ENCODE measurements at places on chromosomes 5 and 9.

DNA sequence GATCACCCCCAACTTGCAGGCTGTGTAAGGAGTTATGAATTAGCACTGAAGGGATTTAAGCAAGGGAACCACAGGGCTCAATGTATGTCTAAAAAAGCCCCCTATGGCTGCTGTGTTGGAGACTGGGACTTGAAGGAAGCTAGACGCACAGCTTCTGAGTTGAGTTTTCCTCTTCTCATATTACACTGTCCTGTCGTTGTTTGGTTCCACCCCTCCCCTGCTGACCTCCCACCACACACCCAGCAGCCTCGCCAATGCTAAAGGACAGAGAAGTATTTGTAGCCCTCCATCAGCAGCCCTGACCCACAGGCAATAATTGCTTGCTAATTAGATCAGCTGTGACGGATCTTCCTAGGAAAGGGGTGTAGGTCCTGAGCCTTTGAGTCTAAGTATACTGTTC lies 15.1 kb upstream of the CARTPT start:
- H3K4me3 ChIP-seq, result no peak overlapping the region
- DNase-seq, result no peak
- no peaks in the 10 kb centered on the region for H3K4me1 ChIP-seq
- H3K27me3 ChIP-seq, result peaks cover 39% of the 10 kb centered on the region

- H3K4me3 ChIP-seq, result peak overlapping the region; percentile 12
- H3K27ac ChIP-seq, result no peak overlapping the region
- no peak for DNase-seq
- no peaks in the 10 kb centered on the region for H3K27me3 ChIP-seq
- H3K36me3 ChIP-seq, result no peaks in the 10 kb centered on the region
Observed at GRCh38 chr9:68896486-68896885, 117.4 kb downstream of the PRKACG start.

GRCh38 chr9:26833792-26834191 lies 58.8 kb downstream of the CAAP1 start:
- H3K27me3 ChIP-seq, result no peaks in the 10 kb centered on the region
- no peak for DNase-seq
- H3K27ac ChIP-seq, result peak overlapping the region; percentile 64

GRCh38 chr9:89780959-89781358 lies 176.1 kb downstream of the GADD45G start:
- no peak overlapping the region for H3K4me3 ChIP-seq
- H3K27me3 ChIP-seq, result peaks cover 57% of the 10 kb centered on the region
- no peaks in the 10 kb centered on the region for H3K4me1 ChIP-seq
- no peaks in the 10 kb centered on the region for H3K36me3 ChIP-seq
- DNase-seq, result no peak
- no peak overlapping the region for H3K27ac ChIP-seq

DNA sequence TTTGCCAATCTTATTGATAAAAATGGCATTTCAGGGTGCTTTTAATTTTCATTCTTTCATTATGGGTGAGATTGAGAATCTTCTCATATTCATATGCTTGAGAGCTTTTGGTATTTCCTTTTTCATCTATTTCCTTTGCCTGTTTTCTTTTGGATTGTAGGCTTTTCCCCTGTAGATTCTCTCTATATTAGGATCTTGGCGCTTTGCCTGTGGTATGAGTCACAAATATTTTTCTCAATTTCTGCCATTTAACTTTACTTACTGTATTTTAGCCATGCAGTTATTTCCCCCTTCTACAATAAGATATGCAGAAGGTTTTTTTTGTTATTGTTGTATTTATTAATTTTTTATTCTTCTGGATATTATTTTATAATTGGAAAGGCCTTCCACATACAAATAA lies 21.5 kb upstream of the KLF9 start:
- no peaks in the 10 kb centered on the region for H3K27me3 ChIP-seq
- no peak overlapping the region for H3K4me3 ChIP-seq
- no peak for DNase-seq

DNA sequence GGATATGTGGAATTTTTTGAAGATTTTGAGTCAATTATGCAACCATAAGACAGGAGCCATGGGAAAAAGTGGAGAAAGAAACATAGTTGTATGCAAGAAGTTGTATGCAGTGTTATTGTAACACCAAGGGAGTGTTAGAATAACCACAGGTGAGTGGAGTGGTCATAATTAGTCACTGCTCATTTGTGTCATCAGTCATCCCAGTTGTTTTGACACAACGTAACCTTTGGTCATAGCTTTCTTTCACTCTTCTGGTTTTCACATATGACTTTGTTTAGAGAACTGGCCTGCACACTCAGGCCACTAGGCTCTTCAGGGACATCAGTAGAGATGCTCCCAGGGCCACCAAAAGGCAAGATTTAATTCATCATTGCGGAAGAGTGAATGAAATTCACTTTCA lies 158.7 kb upstream of the HMHB1 start:
- no peaks in the 10 kb centered on the region for H3K36me3 ChIP-seq
- no peaks in the 10 kb centered on the region for H3K27me3 ChIP-seq
- no peak overlapping the region for H3K4me3 ChIP-seq
- peaks cover 8% of the 10 kb centered on the region for H3K4me1 ChIP-seq
- no peak overlapping the region for H3K27ac ChIP-seq
- no peak for DNase-seq

- no peaks in the 10 kb centered on the region for H3K36me3 ChIP-seq
- no peaks in the 10 kb centered on the region for H3K4me1 ChIP-seq
- no peak overlapping the region for H3K27ac ChIP-seq
Observed at GRCh38 chr5:64622991-64623390, 67.3 kb upstream of the SHISAL2B start.

- no peaks in the 10 kb centered on the region for H3K4me1 ChIP-seq
- peaks cover 46% of the 10 kb centered on the region for H3K27me3 ChIP-seq
- no peak overlapping the region for H3K4me3 ChIP-seq
- peaks cover 1% of the 10 kb centered on the region for H3K36me3 ChIP-seq
- no peak overlapping the region for H3K27ac ChIP-seq
Observed at GRCh38 chr9:131091352-131091992, 4.9 kb upstream of the AIF1L start.

DNA sequence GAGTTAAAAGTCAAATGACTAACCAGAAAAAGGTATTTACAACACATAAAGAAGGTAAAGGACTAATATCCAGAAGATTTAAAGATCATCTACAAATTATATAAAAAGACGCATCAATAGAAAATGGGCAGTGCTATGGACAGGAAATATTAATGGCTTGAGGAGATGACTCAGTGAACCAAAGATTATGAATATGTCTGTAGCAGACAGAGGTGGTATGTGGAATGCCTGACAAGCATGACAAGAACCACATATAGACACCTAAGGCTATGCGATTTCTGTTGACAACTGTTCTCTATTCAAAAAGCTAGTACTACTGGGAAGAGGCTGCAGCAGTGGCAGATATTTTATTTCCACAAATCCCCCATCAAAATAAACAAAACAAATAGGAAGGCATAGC lies 177.0 kb upstream of the SH3GL2 start:
- H3K36me3 ChIP-seq, result no peaks in the 10 kb centered on the region
- DNase-seq, result no peak
- H3K4me1 ChIP-seq, result no peaks in the 10 kb centered on the region
- no peak overlapping the region for H3K27ac ChIP-seq

GRCh38 chr9:102273952-102274351 lies 535.5 kb upstream of the GRIN3A start:
- H3K27me3 ChIP-seq, result no peaks in the 10 kb centered on the region
- H3K27ac ChIP-seq, result no peak overlapping the region
- H3K4me1 ChIP-seq, result no peaks in the 10 kb centered on the region
- H3K36me3 ChIP-seq, result no peaks in the 10 kb centered on the region
- no peak for DNase-seq

DNA sequence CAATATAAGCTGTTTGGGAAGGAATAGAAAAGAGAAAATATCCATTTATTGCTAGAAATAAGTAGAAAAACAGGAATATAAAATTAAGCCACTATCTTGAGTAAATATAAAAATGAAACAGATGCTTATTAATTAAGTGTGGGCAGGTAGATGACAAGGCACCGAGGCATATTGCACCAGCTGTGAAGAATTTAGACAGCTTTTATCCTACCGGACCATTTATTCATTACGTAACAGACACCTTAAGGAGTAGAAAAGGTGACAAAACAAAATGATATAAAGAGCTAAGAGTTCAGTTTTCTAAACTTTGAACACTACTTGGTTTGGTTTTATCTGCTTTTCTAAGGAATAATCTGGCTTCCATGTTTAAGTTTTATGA lies 404.1 kb downstream of the PTPRD start:
- H3K27ac ChIP-seq, result no peak overlapping the region
- no peaks in the 10 kb centered on the region for H3K36me3 ChIP-seq
- DNase-seq, result no peak
- no peak overlapping the region for H3K4me3 ChIP-seq
- no peaks in the 10 kb centered on the region for H3K4me1 ChIP-seq

DNA sequence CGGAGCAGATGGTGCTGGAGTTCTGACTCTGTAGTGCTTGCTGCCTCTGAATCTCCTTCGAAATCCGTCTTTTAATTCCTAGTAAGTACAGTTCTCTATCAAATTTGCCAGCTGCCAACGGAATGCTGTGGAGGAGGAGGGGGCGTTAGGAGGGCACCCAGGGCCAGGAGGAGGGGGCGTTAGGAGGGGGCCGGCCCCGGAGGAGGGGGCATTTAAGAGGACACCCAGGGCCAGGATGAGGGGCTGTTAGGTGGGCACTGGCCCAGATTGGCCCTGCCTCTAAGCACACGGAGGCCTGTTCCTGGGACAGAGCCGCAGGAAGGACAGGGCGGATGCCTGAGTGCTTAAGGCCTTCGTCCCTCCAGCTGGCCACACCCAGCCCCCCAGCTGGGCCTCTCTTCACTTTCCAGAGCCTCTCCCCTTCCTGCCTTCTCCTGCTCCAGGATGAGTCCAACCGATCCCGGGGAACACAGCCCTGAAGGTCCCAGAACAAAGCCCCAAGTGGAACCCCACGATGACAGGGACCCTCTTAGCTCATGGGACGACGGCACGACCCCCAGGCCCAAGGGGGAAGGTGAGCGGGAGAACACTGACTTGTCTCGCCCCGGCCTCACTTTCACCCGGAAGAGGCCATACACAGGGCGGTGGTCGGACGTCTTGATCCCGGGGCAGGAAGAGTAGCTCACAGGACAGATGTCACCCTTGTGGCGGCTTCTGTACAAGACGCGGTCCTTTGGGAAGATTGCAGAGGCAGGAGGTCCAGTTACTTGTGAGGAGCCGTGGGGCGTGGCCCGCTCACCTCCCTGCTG lies 9.8 kb downstream of the INPP5E start:
- H3K27ac ChIP-seq, result peak overlapping the region; percentile 41
- H3K4me3 ChIP-seq, result no peak overlapping the region
- peaks cover 17% of the 10 kb centered on the region for H3K36me3 ChIP-seq

GRCh38 chr9:127921557-127922120 lies 4.8 kb upstream of the ST6GALNAC4 start:
- peaks cover 19% of the 10 kb centered on the region for H3K27me3 ChIP-seq
- H3K27ac ChIP-seq, result peak overlapping the region; percentile 57
- peak overlapping the region; percentile 53 for H3K4me3 ChIP-seq

DNA sequence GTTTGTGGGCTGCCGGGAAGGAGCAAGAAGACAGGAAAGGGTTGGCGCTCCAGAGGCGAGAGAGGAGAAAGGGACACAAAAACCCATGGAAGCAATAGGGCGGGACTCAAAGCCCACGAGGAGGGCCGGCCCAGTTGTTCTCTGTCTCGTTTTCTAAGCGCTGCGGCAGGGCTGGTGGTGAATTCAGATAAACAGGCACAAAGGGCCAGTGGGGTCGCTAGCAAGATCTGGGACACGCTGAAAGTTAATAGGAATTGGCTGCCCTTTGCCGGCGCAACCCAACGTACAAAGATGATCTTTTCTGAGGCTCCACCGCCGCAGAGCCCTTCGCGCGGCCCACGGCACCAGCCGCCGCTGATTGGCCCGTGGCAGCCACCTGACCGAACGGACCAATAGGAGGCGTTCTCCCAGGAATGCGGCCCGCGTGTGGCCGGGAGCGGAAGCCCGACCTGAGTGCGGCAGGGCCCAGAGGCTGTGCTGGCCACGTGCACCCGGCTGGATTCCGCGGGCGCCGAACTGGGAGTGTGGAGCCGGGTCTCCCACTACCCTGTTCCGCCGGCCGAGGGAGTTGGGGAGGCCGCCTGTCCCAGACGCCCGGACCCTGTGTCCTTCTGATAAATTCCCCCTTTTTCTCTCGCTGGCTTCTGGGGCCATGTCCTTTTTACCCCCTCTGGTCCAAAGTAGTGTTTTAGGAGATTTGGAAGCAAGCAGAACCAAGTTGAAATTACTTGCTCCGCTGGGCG lies 16.8 kb upstream of the NSD1 start:
- peaks cover 3% of the 10 kb centered on the region for H3K36me3 ChIP-seq
- peaks cover 22% of the 10 kb centered on the region for H3K4me1 ChIP-seq
- peak overlapping the region; percentile 51 for H3K4me3 ChIP-seq
- H3K27me3 ChIP-seq, result no peaks in the 10 kb centered on the region
- H3K27ac ChIP-seq, result no peak overlapping the region
- peak; percentile 65 for DNase-seq

GRCh38 chr5:37576552-37576951 lies 197.4 kb downstream of the WDR70 start:
- H3K27ac ChIP-seq, result no peak overlapping the region
- no peaks in the 10 kb centered on the region for H3K27me3 ChIP-seq
- H3K4me3 ChIP-seq, result no peak overlapping the region
- peaks cover 4% of the 10 kb centered on the region for H3K36me3 ChIP-seq
- no peak for DNase-seq

GRCh38 chr5:32512926-32513325 lies 68.4 kb upstream of the ZFR start:
- no peaks in the 10 kb centered on the region for H3K36me3 ChIP-seq
- no peaks in the 10 kb centered on the region for H3K27me3 ChIP-seq
- DNase-seq, result no peak
- no peak overlapping the region for H3K4me3 ChIP-seq
- no peaks in the 10 kb centered on the region for H3K4me1 ChIP-seq

- H3K27me3 ChIP-seq, result no peaks in the 10 kb centered on the region
- no peak for DNase-seq
- H3K4me3 ChIP-seq, result no peak overlapping the region
- H3K36me3 ChIP-seq, result peaks cover 28% of the 10 kb centered on the region
- no peak overlapping the region for H3K27ac ChIP-seq
Observed at GRCh38 chr9:113588242-113588810, 124.8 kb downstream of the RGS3 start.

DNA sequence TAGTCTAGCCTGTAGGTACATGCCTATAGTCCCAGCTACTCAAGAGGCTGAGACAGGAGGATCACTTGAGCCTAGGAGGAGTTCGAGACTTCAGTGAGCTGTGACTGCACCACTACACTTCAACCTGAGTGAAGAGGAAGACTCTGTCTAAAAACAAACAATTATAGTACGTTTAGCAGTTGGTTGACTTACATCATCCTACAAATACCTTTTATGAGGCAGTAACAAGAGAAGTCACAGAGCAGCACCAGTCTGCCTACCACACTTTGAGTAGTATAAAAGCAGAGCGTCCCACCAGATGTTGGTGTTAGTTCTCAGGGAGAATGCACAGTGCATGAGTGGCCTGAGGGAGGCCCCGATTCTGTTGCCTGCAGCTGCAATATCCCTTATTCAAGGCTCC lies 16.1 kb downstream of the ZFR start:
- H3K27ac ChIP-seq, result no peak overlapping the region
- H3K4me1 ChIP-seq, result peaks cover 50% of the 10 kb centered on the region
- no peaks in the 10 kb centered on the region for H3K27me3 ChIP-seq
- no peak overlapping the region for H3K4me3 ChIP-seq

Measured in central memory CD8-positive, alpha-beta T cell (primary cell).